Endothelial cell (in vitro differentiated cells): ENCODE measurements at places on chromosomes 5 and 9.

DNA sequence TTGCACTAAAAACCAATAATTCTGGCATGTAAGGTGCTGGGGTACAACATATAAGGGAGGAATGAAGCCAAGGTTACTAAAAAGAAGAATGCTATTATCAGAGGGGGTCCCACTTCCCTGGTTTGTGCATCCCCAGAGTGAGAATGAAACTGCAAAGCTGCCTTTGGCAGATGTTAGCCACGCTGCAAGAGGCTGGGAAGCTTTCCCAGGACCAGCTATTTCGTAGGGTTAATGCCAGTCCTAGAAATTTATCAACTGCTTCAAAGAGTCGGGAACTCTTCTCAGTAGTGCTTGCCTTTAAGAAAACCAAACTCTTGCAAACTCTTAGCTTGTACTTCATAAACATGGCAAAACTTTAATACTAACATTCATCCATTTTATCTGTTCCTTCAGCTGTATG is 87.5 kb upstream of the NR5A1 start:
- H3K27me3 ChIP-seq, result no peaks in the 10 kb centered on the region
- DNase-seq, result no peak
- peaks cover 57% of the 10 kb centered on the region for H3K4me1 ChIP-seq
- H3K36me3 ChIP-seq, result no peaks in the 10 kb centered on the region
- no peak overlapping the region for H3K4me3 ChIP-seq
- H3K27ac ChIP-seq, result peak overlapping the region; percentile 96

GRCh38 chr9:124723352-124723751 is 47.8 kb downstream of the NR6A1 start:
- no peaks in the 10 kb centered on the region for H3K36me3 ChIP-seq
- peaks cover 6% of the 10 kb centered on the region for H3K4me1 ChIP-seq
- no peak overlapping the region for H3K27ac ChIP-seq
- no peak overlapping the region for H3K4me3 ChIP-seq
- no peaks in the 10 kb centered on the region for H3K27me3 ChIP-seq

GRCh38 chr5:137252512-137252911 is 246.6 kb downstream of the SPOCK1 start:
- H3K4me1 ChIP-seq, result peaks cover 7% of the 10 kb centered on the region
- DNase-seq, result no peak
- H3K27me3 ChIP-seq, result no peaks in the 10 kb centered on the region
- no peak overlapping the region for H3K4me3 ChIP-seq
- no peaks in the 10 kb centered on the region for H3K36me3 ChIP-seq
- no peak overlapping the region for H3K27ac ChIP-seq

- peaks cover 1% of the 10 kb centered on the region for H3K27me3 ChIP-seq
- no peaks in the 10 kb centered on the region for H3K36me3 ChIP-seq
- no peak for DNase-seq
- H3K4me3 ChIP-seq, result no peak overlapping the region
- peaks cover 4% of the 10 kb centered on the region for H3K4me1 ChIP-seq
Observed at GRCh38 chr9:93147632-93148031, 13.6 kb upstream of the NINJ1 start.

DNA sequence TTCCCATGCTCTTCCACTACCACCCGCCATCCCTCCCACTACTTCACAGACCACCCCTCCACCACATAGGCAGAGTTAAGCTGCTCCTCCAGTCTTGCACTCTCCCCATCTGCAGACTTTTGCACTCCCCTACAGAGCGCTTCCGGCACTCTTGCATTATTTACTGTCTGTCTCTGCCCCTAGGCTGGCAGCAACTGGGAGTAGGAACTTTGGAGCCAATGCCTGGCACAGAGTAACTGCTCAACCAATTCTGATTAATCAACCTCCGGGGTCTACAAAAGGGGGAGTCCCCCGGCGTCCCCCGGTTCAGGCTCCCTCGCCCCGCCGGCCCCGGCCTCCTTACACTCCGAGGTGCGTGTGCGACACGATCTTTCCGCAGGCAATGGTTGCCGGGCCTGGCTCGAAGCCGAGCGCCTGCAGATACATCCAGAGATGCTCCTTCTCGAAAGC is 498 bp downstream of the HAUS6 start:
- peaks cover 8% of the 10 kb centered on the region for H3K4me1 ChIP-seq
- peak; percentile 16 for DNase-seq
- peak overlapping the region; percentile 42 for H3K27ac ChIP-seq
- peaks cover 2% of the 10 kb centered on the region for H3K27me3 ChIP-seq

GRCh38 chr5:169083394-169084018 is 217.4 kb downstream of the SLIT3 start:
- no peak overlapping the region for H3K27ac ChIP-seq
- H3K4me3 ChIP-seq, result no peak overlapping the region
- H3K4me1 ChIP-seq, result peaks cover 10% of the 10 kb centered on the region
- H3K36me3 ChIP-seq, result no peaks in the 10 kb centered on the region
- H3K27me3 ChIP-seq, result peaks cover 2% of the 10 kb centered on the region
- DNase-seq, result no peak

DNA sequence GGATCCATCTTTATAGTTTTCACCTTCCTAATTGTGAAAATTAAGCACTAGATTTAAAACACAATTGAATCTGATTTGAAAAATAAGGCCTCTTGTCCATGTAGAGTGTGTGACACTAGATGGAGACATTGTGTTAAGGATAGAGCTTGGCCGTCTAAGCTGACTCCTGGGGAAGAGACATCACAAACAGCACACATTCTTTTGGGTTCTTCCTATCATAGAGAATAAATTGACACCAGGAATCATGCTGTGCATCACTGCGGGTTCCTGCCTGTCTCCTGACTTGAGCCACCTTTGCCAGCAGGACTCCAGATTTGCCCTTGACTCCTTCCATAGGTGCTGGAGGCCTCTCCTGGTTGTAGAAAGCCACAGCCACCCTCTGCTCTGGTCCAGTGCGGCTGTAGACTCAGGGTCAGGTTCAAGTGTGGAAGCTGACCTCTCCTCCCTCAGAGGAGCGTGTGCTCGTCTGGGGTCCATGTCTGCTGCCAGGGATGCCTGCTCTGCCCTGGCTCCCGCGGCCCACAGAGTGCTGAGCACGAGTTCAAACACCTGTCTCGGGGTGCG is 11.2 kb downstream of the ROPN1L start:
- H3K27ac ChIP-seq, result no peak overlapping the region
- H3K36me3 ChIP-seq, result peaks cover 4% of the 10 kb centered on the region
